ENCODE measurements at places on chromosomes 5 and 9.

- peak; percentile 23 for DNase-seq
Observed at GRCh38 chr9:114507726-114508125, 2.5 kb upstream of the WHRN start.

GRCh38 chr9:100317706-100318105 is 35.0 kb downstream of the TEX10 start:
- DNase-seq, result no peak

- no peak for DNase-seq
Observed at GRCh38 chr5:124678468-124678867, 68.0 kb downstream of the ZNF608 start.

- DNase-seq, result no peak
Observed at GRCh38 chr5:78747705-78748359, 99.3 kb upstream of the LHFPL2 start.

DNA sequence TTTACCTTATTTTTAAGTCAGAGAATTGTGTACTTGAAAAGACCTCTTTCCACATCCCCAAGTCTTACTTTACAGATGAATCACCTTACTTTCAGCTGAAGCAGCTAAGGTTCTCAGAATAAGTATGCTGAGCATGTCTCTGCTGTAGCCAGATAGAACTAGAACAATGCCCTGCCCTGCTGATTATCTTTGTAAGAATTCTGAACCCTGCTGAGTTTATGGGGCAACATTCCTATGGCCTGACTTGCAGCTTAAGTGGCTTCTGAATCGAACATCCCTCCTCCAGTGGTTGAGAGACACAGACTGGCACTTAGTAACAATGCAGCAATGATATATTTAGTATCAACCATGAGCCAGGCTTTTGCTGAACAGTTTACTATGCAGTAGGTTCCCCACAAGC is 592.0 kb upstream of the WWC1 start:
- peak; percentile 56 for DNase-seq

GRCh38 chr5:94499806-94500205 is 118.6 kb downstream of the KIAA0825 start:
- DNase-seq, result no peak

DNA sequence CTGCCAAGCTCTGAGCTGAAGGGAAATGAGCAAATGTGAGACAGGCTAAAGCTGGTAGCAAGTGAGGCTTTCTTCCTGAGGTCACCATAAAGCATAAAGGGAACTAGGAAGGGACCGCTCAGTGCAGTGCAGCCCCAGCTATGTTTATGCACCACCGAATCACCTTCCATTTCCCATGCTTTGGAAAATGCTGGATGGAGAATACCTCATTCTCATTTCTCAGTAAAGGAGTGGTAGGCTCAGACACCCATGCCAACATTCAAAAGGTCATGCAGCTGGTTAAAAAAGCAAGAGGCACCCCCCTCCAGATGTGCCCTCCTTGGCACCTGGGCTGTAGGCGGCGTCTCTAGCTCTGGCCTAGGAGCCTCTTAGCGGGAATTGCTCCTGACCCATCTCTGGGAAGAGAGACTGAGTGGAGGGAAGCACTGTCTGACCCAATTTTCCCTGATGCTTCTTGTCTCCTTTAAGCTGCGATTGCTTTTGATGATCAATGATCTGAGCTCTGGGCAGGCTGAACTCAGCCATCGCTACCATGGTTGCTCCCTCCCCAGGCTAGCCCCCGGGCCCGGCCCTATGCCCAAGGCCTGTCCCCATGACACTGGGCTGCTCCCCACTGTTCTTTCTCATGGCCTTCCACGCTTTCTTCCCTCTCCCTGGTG is 58.7 kb downstream of the ZNF354C start:
- no peak for DNase-seq

DNA sequence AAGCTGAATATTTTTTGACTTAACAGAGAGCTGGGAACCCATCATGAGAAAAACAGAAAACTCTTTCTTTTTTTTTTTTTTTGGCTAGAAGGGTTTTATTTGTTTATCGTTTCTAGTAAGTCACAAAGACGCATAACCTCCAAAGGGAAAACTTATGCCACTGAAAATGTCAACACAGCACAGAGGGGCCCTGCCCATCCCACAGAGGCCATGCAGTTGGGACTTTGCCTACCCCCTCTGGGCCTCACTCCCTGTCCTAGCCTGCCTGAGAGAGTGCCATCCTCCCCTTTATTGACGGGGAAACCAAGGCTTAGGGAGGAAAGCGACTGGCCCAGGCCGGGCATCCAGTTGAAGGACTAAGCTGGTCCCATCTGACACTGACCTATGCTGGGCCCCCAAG is 74.7 kb downstream of the VAV2 start:
- DNase-seq, result no peak

- DNase-seq, result no peak
Observed at GRCh38 chr5:147539053-147539452, 29.2 kb upstream of the DPYSL3 start.

DNA sequence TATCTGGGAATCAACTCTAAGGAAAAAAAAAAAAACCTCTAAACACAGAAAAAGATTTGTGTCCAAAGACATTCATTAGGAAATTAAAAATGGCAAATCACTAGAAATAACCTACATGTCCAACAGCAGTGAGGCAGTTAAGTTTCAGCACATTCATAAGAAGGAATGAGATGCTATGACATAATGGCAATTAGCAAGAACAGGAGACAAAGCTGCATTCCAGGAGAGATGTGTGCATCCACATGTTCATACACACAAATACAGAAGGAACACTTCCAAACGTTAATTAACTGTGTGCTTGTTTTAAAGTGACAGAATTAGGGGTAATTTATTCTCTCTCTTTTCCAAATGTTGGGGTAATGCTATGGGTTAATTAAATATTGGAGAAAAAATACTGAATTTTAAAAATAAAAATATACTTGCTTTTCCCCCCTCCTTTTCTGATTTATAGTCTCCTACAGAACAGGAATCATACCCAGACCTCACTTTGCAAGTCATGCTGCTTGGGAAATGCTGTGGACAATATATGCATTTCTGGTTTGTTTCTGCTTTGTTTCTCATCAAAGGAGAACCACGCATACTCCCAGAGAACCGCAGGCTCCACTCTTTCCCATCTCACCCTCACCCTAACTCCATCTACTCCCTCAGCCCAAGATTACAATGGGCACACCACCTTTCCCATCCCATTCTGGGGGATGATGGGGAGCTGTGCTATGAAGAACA is 114.1 kb downstream of the CDK5RAP2 start:
- DNase-seq, result no peak

- DNase-seq, result no peak
Observed at GRCh38 chr5:149675610-149676201, 54.4 kb upstream of the PPARGC1B start.

GRCh38 chr5:114734238-114734637 is 372.4 kb downstream of the KCNN2 start:
- no peak for DNase-seq

DNA sequence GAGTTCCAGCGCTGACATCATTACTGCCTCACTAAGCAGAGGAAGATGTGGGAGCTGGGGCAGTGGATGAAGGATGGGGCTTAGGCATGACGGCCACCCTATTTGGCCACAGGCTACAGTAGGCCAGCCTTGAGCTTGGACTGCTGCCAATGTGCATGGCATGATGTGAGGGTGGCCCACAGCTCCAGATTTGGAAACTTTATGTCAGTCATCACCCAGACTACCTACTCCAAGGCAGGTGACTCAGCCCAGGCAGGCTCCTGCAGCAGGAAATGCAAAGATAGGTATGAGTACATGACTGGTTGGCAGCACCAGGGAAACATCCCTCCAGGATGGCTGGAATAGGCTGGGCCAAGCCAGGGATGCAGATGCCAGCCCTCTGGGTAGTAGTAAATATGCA is 303.6 kb downstream of the SPOCK1 start:
- no peak for DNase-seq

- peak; percentile 66 for DNase-seq
Observed at GRCh38 chr9:105932276-105932675, 237.9 kb downstream of the TMEM38B start.

GRCh38 chr9:135973277-135974219 is 12.4 kb upstream of the UBAC1 start:
- no peak for DNase-seq

DNA sequence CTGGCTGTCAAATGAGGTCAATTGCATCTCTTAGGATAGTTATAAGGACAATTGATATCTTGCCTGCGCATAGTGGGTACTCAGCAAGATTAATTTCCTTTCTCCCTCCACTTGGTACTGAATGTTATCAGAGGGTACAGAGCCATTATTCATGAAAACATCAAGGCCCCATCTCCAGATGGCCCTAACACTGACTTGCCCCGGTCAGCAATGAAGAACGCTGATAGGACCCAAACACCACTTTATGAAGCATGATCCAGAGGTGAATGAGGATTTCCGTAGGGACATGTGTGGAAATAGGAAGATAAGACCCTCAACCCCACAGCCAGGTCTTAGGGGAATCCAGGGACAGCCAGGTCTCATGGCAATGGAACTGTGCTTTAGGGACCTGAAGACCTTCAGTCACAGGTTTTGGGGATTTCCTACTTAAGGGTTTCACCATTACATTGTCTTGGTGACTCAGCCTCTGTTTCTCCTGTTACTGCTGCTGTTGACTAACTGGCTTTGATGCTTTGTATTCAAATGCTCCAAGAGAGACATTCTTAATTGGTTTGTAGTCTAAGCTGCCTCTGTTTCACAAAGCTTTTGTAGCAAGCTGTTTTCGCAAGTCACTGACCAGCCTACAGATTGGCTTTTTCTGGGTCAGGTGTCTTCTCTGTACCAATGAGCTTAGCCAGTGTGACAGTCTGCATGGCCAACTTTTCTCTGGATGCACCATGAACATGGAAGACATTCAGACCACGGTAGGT is 35.3 kb upstream of the IQGAP2 start:
- DNase-seq, result no peak

GRCh38 chr5:82119889-82120288 is 148.1 kb downstream of the ATG10 start:
- DNase-seq, result no peak

- no peak for DNase-seq
Observed at GRCh38 chr9:13002740-13003139, 227.9 kb downstream of the LURAP1L start.

DNA sequence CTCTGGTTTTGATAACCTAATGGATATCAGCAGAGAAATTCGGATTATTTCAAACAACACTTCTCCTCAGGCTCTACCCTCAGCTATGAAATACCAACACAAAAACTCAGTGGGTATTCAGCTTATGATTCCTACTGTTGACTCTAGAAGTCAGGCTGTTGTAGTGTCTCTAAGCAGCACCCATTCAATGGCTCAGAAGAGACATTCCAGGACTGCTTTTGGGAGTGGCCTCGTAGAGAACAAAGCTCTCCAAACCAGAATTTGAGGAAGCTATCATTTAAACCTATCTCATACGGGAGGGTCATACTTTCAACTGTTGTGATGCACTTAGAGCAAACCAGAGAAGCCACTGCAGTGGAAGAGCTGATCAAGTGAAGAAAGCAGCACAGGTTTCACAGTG is 34.1 kb downstream of the ETF1 start:
- no peak for DNase-seq

DNA sequence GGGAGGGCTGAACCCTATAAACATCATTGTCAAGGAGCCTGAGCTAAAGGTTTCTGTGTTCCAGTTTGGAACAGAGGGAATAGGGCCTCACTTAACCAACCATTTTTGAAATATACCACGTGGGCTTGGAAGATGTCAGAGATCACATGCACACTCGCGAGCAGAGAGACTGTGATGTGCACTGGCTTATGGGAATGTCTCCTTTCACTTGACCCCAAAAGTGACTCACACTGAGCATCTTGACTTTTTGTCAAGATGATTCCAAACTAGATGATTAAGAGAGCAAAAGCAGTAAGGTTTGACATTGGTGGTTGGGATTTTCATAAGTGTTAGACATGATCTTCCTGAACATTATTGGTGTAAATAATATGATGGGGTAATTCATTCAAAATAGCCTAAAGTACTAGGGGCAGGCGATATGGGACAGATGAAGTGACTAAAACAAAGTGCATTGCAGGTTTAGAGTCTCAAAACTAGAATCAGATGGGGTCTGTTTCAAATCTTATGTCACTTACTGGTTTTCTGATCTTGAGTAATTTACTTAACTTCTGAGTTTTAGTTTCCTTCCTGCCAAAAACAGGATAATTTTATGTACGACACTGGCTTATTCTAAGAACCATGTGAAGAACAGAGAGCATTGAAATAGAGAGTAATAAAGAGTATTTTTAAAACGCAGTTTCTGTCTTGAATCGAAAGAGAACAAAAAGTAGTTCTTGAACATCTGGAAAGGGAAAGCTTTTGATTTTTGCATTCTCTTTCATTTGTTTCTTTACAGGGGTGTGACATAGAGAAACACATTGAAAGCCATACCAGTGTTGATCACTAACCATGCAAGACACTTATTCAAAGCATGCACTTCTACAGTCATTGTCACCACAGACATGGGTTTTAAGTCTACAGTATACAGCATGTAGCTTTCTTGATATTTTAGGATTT is 383.0 kb downstream of the DIRAS2 start:
- no peak for DNase-seq
